ENCODE measurements at places on chromosomes 7 and 10. TPM values are rescaled to one million over a fixed set of nuclear protein-coding genes. Genes with fewer than 3 reads are reported as not detected.
A peak's percentile ranks its signal among the peaks of the same experiment; 100 is the strongest.

The FRMD4A gene
- total RNA-seq, result 19.6 TPM

DNA sequence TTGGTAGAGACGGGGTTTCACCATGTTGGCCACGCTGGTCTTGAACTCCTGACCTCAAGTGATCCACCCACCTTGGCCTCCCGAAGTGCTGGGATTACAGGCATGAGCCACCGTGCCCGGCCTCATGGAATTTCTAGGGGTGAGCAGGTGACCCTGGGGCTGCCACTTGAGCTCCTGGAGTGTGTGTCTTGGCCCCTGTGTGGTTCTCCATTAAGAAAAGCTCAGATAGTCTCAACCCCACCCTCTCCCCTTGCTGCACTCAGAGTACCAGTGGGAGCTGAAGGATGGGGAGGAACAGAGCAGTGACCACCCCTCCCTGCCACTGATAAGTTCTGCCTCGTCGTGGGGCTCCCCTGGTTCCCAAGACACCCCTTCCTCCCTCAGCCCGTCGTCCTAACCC lies 45.3 kb downstream of the RCC1L start:
- H3K27me3 ChIP-seq, result no peaks in the 10 kb centered on the region
- DNase-seq, result no peak
- H3K27ac ChIP-seq, result no peak overlapping the region
- peaks cover 24% of the 10 kb centered on the region for H3K36me3 ChIP-seq

DNA sequence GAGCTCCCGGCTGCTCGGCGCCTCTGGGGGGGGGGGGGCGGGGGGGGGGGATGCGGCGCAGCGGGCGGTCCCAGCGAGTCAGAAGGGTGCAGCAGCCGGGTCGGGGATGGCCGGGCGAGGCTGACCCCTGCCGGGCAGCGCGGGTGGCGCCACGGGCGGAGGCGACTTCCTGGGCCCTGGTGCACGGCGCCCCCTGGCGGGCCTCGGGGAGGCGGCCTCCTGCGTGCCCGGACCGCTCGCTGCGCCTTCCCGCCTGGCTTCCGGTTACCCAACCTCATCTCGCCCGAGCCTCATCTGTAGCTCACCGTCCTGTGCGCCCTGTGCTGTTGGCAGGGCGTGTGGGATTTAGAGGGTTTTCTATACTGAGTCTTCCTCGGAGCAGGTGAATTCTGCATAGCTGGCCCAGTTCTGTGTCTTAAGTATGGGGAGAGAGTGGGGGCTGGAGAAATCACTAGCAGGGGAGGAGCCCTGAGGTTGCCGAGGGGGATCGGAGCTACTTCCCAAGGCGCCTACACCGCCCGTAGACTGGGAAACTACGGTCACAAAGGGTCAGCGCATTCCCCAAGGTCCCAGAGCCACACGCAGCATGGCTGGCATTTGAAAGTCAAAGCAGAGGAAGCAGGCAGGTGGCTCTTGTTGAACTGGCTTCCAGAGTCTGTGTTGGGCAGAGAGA lies 28.3 kb upstream of the WDFY4 start:
- H3K4me1 ChIP-seq, result no peaks in the 10 kb centered on the region
- H3K4me3 ChIP-seq, result peak overlapping the region; percentile 73
- peaks cover 5% of the 10 kb centered on the region for H3K27me3 ChIP-seq
- DNase-seq, result peak; percentile 89
- H3K36me3 ChIP-seq, result no peaks in the 10 kb centered on the region

The GIMAP6 gene
- not detected for total RNA-seq

The OGDHL gene
- 21.9 TPM for total RNA-seq

- no peak overlapping the region for H3K4me3 ChIP-seq
- 0 out of 2 replicates have a peak, but pooled peaks cover 2% of the 10 kb centered on the region for H3K4me1 ChIP-seq
- H3K27me3 ChIP-seq, result no peaks in the 10 kb centered on the region
- H3K27ac ChIP-seq, result no peak overlapping the region
- H3K36me3 ChIP-seq, result no peaks in the 10 kb centered on the region
- no peak for DNase-seq
These were observed 184.7 kb downstream of the VTI1A start for GRCh38 chr10:112631501-112632400.

The WNT2 gene
- not detected for total RNA-seq

DNA sequence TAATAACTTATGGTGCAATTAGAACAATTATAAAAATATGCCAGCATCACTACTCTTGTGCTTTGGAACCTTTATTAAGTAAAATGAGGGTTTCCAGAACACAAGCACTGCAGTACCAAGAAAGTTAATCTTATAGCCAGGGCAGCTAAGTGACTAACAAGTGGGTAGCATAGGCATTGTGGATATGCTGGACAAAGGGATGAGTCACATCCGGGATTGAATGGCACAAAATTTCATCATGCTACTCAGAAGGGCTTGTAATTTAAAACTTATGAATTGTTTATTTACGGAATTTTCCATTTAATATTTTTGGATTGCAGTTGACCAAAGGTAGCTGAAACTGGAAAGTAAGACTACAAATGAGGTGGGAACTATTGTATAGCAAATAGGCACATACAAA lies 250.6 kb downstream of the C7orf25 start:
- H3K27ac ChIP-seq, result no peak overlapping the region
- no peak for DNase-seq
- no peaks in the 10 kb centered on the region for H3K4me1 ChIP-seq

DNA sequence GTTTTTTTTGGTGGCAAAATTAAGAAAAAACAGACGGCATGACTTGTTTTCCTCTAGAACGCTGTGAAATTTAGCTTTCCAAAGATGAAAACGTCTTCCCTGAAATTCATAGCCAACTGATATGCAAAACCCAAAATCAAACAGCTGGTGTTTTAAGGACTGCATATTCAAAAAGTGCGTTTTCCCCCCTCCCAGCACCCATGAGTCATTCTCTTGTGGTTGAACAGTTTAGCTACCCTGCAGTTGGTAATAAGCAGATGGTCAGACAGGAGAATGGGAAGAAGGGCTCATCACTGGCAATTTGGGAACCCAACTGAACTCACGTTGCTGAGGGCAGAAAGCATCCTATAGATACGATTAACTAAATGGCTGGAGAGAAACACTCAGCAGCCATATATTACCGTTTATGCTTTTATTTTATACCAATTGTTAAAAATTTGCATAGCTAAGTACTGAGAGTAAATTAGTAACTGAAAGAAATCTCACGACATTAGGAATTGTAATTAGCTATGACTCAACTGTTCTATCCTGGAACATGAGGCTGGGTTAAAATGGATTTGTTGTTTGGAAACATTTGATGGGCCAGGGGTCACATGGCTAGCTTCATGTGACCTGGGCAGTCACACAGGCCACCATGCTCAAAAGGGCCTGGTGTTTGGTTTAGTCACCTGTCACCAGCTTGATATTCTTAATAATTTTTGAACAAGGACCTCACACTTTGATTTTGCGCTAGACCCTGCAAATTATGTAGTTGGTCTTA lies 343.1 kb downstream of the PHTF2 start:
- H3K27me3 ChIP-seq, result no peaks in the 10 kb centered on the region
- H3K27ac ChIP-seq, result no peak overlapping the region
- no peaks in the 10 kb centered on the region for H3K36me3 ChIP-seq

DNA sequence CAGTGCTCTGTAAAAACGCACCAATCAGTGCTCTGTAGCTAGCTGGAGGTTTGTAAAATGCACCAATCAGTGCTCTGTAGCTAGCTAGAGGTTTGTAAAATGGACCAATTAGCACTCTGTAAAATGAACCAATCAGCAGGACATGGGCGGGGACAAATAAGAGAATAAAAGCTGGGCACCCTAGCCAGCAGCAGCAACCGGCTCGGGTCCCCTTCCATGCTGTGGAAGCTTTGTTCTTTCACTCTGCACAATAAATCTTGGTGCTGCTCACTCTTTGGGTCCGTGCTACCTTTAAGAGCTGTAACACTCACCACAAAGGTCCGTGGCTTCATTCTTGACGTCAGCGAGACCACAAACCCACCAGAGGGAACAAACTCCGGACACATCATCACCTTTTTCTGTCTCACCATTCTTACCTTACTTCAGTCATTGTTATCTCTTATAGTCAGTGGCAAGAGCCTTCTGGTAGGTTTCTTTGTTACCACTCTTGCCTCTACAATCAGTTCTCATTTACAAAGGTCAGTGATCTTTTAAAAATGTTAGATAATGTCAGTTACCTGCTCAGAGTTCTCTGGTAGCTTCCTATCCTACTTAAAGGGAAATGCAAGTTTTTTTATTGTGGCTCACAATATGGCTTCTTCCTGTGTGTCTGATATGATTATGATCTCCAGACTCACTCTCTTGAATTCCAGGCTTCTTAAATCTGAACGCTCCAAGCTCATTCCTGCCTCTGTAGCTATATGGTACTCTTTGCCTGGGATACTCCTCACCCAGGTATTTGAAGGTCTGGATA lies 4.5 kb downstream of the STAM start:
- no peak for DNase-seq
- H3K27ac ChIP-seq, result no peak overlapping the region
- H3K4me1 ChIP-seq, result peaks cover 3% of the 10 kb centered on the region
- no peaks in the 10 kb centered on the region for H3K27me3 ChIP-seq
- peaks cover 29% of the 10 kb centered on the region for H3K36me3 ChIP-seq
- no peak overlapping the region for H3K4me3 ChIP-seq

The HABP2 gene
- not detected for total RNA-seq

GRCh38 chr10:101097881-101098280 lies 33.2 kb upstream of the TLX1 start:
- peaks cover 3% of the 10 kb centered on the region for H3K27me3 ChIP-seq
- H3K4me1 ChIP-seq, result no peaks in the 10 kb centered on the region
- no peak overlapping the region for H3K4me3 ChIP-seq
- H3K27ac ChIP-seq, result no peak overlapping the region
- no peak for DNase-seq

The LEP gene
- total RNA-seq, result not detected

DNA sequence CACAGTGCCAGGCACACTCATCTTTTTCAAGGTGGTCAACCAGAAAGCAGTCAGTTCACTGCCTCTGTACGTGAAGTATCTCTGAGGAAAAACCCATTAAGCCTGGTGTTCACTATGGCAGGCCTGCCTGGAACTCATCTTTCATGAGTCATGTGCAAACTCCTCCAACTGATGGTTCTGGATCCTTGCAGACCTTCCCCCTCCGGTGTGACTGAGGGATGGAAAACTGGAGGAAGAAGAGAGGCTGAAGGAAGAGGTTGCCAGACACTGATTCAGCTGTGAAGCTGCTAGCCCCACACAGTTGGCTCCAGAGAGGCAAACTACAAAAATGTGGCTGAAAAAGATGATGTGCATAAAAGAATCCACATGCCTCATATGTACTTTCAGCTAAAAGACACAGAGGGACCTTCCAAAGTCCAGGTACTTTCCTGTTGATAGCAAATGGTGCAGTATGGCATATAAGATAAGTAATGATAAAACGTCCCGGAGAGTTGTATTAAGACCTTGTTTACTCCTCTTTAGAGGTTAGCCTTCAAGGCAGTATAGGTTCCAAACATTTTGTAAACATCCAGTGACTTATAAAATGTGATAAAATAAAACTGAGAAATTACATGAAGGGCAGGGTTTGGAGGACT lies 2.7 kb downstream of the CYP3A5 start:
- H3K4me1 ChIP-seq, result no peaks in the 10 kb centered on the region
- DNase-seq, result no peak
- no peak overlapping the region for H3K27ac ChIP-seq

- no peak overlapping the region for H3K27ac ChIP-seq
- H3K4me3 ChIP-seq, result peak overlapping the region; percentile 25
- peaks cover 93% of the 10 kb centered on the region for H3K36me3 ChIP-seq
- H3K4me1 ChIP-seq, result peaks cover 3% of the 10 kb centered on the region
- DNase-seq, result no peak
These were observed 10.2 kb downstream of the SCD start for GRCh38 chr10:100357059-100357858.

- H3K27ac ChIP-seq, result no peak overlapping the region
- H3K4me1 ChIP-seq, result peaks cover 13% of the 10 kb centered on the region
- DNase-seq, result no peak
- H3K27me3 ChIP-seq, result no peaks in the 10 kb centered on the region
These were observed 57.4 kb downstream of the CHST15 start for GRCh38 chr10:124035928-124036558.

The MAGI2 gene
- 14.7 TPM for total RNA-seq

The PPP1R17 gene
- 1.7 TPM for total RNA-seq

The GIMAP8 gene
- not detected for total RNA-seq

DNA sequence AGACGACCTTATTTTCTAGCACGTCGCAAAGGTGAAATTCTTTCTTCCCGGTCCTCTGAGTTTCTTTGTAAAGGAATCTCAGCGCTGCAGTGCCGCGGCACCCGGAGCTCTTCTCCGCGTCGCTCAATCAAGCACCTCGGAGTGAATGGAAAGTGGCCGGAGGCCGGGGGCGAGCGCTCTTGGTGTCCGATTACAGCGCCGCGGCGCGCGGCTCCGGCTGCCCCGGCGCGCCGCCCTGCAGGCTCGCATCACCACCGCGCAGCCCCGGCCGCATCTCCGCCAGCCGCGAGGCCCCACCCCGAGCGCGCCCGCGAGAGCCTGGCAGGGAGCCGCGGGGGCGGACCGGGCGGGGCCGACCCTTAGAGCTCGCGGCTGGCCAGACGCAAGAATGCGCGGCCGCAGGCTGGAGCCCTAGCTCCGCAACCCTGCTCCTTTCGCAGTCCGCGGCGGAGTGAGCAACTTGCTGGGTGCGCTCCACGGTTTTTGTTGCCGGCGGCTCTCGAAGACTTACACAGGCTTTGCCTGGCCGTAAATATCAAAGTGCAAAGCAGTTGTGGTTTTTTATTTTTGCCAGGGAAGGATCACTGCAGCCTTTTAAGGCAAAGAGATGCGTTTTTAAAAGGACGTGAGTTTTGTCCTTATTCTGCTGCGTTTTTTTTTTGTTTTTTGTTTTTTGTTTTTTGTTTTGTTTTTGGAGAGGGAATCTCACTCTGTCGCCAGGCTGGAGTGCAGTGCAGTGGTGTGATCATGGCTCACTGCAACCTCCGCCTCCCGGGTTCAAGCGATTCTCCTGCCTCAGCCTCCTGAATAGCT lies at the start of gene SEMA3C:
TSS of gene SEMA3C (minus strand) at position 143 of the 813 bp plus-strand sequence. CDS start 2,270 bp downstream, outside the sequence.
- H3K27me3 ChIP-seq, result no peaks in the 10 kb centered on the region
- H3K36me3 ChIP-seq, result no peaks in the 10 kb centered on the region
- H3K4me3 ChIP-seq, result peak within 1 kb of the TSS; percentile 86
- DNase-seq, result peak; percentile 91

- DNase-seq, result no peak
- H3K4me1 ChIP-seq, result no peaks in the 10 kb centered on the region
- no peaks in the 10 kb centered on the region for H3K27me3 ChIP-seq
- no peak overlapping the region for H3K27ac ChIP-seq
These were observed 71.9 kb upstream of the TNKS2 start for GRCh38 chr10:91726355-91726754.

The PARG gene
- 48.3 TPM for total RNA-seq

DNA sequence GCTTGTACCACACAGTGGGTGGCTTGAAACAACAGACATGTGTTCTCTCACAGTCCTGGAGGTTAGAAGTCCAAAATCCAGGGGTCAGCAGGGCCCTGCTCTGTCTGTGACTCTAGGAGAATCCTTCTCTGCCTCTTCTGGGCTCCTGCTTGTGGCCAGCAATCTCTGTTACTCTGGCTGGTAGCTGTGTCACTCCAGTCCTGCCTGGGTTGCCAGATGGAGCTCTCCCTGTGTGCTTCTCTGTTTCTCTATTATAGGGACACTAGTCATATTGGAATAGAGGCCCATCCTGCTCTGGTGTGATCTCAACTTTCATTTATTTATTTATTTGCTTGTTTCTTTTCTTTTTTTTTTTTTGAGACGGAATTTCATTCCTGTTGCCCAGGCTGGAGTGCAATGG lies 276.6 kb upstream of the GALNT17 start:
- DNase-seq, result peak; percentile 50
- H3K4me1 ChIP-seq, result peaks cover 7% of the 10 kb centered on the region
- no peaks in the 10 kb centered on the region for H3K27me3 ChIP-seq
- H3K4me3 ChIP-seq, result no peak overlapping the region
- no peak overlapping the region for H3K27ac ChIP-seq

GRCh38 chr7:1620835-1621234 lies 49.2 kb upstream of the ELFN1 start:
- no peaks in the 10 kb centered on the region for H3K4me1 ChIP-seq
- H3K36me3 ChIP-seq, result no peaks in the 10 kb centered on the region
- DNase-seq, result no peak
- H3K27ac ChIP-seq, result no peak overlapping the region
- no peak overlapping the region for H3K4me3 ChIP-seq
